ENCODE measurements at places on chromosomes 5 and 9.

- DNase-seq = no peak
Measured at GRCh38 chr5:142317753-142318152, 7.1 kb downstream of the SPRY4 start.

GRCh38 chr9:80437091-80437640, 865.4 kb downstream of the TLE4 start:
- no peak for DNase-seq

GRCh38 chr5:37767961-37768360, 71.9 kb downstream of the GDNF start:
- DNase-seq = no peak

- DNase-seq = no peak
Measured at GRCh38 chr5:81783401-81783800, 32.5 kb upstream of the SSBP2 start.

DNA sequence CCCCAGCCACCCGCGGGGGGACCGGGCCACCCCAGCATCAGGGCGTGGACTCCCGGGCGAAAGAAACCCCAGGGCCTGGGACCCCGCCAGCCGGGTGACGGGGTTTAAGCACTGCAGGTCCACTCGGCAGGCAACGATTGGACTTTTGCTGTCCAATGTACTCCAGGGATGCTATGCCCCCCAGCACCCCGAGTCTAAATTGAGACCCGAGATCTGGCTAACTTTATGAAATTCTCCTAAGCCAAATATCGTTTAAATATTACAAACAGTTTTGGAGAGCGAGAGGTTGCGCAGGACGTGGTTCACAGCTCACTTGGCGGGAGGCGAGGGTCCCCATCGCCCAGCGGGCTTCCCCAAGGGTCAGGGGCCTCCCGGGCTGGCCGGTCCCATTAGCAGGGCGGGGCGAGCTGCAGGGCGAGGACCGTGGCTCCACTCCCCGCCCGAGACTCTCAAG, 384 bp upstream of the MRPS2 start:
- DNase-seq = no peak

GRCh38 chr9:85339338-85339737, 402.4 kb downstream of the AGTPBP1 start:
- DNase-seq = no peak

DNA sequence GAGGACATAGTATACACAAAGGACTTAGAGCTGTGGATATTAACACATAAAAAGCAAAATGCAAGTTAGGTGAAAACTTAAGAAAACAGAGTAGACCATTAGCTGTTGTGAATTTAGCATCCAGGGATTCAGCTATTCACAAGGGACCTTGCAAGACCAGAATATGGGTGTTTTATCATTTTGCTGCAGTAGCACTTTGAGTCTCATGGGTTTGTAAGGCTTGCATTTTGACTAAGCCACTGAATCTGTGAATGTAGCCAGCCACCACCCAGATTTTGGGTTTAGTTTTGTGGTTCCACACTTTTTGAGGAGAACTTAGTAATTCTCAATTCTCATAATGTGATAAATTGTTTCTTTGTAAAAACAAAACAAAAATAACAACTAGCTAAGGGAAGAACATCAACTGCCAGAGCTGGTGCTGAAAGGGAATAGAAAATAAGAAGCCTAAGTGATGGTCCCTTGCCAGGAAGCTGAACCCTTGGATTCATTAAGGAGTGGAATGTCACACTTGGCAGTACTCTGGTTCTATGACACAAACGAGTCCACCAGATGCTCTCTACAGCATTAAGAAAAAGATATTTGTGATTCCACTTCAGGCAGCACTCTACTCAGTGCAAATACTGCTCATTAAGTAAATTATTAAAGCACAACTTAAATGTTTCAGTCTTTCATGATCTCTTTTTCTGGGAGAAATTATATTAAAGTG, 557.4 kb upstream of the ZNF462 start:
- DNase-seq = no peak

DNA sequence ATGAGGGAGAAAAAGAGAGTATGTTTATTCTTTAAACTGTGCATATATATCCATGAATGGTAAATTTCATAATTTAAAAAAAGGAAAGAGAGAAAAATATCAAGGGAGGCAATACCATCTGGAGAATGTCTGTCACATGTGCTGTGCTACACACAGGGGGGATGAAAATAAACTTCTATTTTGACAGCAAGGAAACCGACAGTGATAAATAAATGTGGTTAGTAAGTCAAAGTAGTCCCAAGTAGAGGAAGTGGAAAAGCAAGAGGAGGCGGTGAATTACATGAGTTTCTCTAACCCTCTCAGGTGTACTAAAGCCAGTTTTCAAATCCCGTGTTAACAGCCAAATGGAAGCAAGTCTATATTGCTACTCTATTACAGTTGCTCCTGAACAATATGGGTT, 83.3 kb downstream of the ICE1 start:
- DNase-seq = no peak

GRCh38 chr9:128651798-128652197, 4.8 kb downstream of the DYNC2I2 start:
- DNase-seq = no peak

GRCh38 chr9:91714020-91714806, 235.8 kb downstream of the ROR2 start:
- peak; percentile 55 for DNase-seq

DNA sequence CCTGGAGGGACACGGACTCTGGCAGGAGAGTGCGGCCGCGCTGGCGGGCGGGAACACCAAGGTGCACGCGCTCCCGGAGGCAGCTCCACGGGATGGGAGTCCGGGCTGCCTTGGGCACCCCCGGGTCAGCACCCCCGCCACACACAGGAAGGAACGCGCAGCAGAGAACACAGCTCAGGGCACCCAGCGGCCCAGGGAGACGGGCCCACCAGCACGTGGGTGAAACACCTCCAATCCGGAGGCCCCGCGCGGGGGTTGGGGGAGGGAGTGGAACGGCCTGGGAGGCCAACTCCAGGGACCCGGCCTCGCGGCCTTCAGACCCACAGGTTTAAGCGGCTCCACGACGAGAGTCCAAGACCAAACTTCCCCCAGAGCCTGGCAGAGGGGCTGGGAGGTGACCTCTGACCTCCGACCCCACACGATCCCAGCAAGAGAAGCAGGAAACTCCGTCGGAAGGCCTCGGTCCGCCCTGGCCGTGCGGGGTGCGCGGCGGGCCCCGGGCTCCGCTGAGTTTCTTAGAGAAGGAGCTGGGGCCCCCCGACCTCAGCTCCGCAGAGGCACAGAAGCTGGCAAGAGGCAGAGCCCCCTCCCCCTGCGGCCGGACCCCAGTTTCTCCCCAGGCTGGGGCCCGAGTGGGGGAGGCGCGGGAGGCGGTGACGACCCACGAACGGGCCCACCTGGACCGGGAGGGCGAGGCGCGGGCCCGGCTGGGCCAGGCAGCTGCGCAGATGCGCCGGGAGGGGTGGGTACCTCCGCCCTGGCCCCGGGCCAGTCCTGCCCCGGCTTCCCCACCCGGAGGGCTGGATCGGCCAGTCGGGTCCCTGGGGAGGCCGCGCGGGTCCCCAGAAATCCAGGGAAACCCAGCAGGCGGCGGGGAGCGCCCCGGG, 851 bp downstream of the NACC2 start:
- no peak for DNase-seq
